ENCODE measurements at places on chromosomes 2 and 18.

GRCh38 chr2:183028108-183028507 is 10.1 kb downstream of the NCKAP1 start:
- no peak for DNase-seq

DNA sequence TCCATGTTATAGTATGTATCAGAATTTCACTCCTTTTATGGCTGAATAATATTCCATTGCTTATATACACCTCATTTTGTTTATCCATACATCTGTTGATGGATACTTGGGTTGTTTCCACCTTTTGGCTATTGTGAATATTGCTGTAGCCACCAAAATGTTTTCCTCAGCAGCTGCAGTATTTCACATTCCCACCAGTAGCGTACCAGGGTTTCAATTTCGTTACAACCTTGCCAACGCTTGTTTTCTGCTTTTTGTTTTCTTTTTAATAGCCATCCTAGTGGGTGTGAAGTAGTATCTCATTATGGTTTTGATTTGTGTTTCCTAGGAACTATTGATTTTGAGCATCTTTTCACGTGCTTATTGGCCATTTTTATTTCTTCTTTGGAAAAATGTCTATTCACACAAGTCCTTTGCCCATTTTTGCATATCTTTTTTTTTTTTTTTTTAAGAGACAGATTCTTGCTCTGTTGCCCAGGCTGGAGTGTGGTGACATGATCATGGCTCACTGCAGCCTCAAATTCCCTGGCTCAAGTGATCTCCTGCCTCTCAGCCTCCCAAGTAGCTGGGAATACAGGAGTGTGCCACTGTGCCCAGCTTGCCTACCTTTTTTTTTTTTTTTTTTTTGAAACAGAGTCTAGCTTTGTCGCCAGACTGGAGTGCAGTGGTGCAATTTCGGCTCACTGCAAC is 14.2 kb downstream of the UBXN2A start:
- DNase-seq = no peak

GRCh38 chr2:63163161-63163820 is 112.7 kb downstream of the OTX1 start:
- DNase-seq = no peak

DNA sequence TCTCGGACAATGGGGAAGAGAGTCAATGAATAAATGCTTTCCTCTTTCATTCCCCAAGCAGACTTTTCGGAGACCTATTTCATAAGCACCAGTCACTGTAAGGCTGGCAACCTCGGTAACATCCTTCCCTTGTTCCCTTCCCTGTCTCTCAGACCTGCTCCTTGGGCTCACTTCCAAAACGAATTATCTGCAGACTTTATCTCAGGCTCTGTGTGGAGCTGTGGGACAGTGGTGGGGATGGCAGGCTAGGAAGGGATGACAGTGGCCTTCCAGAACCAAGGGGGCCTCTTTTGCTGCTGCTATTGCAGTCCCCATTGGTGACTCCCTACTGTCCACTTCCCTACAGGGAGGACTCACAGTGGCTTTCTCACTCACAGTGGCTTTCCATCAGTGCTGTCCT is 185.6 kb upstream of the MEX3C start:
- DNase-seq = no peak

DNA sequence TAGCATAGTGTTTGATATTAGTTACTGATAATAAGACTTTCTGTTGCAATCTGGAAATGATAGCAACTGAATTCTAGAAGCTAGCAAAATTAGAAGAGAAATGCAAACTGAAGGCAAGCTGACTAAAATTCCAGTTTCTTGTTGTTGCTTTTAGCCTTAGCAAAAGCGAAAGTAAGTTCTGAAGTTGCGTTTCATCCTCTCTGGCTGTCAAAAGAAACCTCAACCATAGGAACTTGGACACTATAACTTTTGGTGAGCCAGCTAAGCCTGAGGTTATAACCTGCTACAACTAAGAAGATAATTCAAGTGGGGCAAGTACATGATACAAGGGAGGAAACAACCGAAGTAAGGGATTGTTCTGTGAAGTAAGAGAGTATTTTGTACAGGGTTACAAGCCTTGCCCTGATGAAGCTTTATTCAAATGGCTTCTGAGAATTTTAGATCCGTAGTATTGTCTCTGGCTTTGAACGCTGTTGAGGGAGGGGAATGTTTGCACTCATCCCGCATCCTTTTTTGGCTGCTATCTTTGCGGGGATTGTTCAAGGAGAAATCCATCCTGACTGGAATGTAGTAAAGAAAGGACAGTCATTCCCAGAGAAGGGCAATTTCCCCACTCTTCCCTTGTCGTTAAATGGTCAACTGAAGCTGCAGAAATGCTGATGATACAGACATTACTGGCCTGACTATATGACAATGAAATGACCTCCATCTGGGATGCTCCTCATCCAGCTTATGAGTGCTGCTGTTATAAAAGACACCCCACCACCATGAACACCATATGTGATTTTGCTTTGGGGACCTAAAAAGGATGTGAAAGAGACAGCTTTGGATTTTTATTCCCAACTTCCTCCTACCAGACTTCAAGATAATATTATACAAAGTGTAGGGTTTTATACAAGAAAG is 7.0 kb upstream of the TMX3 start:
- no peak for DNase-seq

DNA sequence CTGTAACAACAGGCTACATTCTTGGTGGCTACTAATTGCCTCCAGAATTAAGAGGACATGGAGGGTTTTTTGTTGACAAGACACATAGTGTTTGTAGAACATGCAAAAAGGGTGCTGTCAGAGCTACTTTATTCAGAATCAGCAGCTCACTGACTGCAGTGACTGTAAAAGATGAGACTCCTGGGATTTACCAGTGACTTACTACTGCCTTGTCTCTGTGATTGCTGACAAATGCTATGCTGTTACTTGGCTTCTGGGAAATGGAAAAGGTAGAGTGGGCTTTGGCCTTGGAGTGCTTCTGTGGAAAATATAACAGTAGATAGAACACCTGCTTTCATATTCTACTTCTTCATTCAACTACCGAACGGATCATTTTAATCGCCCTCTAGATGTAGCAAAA is 47.8 kb downstream of the GREB1L start:
- no peak for DNase-seq

GRCh38 chr2:128276878-128277675 is 41.6 kb downstream of the HS6ST1 start:
- DNase-seq = no peak
